A673 (cell line): ENCODE measurements at places on chromosomes 1 and 21.

DNA sequence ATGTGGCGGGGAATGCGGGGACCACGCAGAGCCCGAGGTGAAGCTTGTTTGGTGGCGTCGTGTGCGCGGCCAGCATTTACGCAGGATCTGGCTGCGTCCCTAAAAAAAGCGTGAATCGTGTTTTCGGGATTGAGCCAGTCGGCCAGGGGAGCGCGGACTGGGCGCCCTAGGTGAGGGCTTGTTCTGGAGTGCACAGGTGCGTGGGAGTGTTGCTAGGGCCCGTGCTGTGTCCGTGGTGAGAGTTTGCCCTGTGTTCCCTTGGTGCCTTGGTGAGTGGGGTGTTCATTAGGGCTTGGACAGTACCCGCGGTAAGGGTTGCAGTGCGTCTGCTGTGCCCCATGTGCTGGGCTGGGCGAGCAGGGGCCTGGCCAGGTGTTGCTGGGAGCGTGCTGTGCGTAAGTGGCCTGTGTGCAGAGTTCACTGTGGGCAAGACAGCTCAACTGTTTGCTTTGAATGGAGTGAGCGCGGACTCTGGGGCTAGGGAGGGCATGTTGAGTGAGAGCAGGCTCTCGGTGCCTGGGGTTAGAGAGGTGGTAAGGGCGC, 673 bp downstream of the CD46 start:
- no peak for DNase-seq

- DNase-seq = no peak
These were observed 345.2 kb downstream of the USP25 start for GRCh38 chr21:16074950-16075489.

GRCh38 chr1:53048960-53049573, 12.9 kb upstream of the PODN start:
- no peak for DNase-seq

- DNase-seq = no peak
These were observed 4.3 kb upstream of the MIIP start for GRCh38 chr1:12015001-12015491.

- DNase-seq = no peak
These were observed 43.4 kb upstream of the DIPK1A start for GRCh38 chr1:93004566-93005251.

GRCh38 chr1:48697066-48697707, 79.5 kb downstream of the BEND5 start:
- peak; percentile 69 for DNase-seq

DNA sequence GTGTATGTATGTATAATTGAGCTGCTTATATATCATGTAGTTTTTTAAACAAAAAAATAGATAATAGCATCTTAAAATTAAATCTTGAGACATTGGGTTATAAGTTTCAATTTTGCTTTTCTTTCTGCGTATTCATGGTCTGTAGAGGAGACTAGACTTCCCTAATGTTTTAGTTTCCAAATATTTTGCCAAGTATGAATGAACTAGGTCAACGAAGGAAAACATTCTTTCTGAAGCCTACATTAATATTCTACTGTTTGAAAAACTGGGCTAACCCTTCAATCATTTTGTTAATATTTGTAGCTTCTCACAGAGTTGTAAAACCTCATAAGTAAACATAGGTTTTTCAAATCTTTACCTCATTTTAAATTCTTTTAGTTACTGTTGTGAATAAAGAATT, 592.7 kb downstream of the USP25 start:
- no peak for DNase-seq

DNA sequence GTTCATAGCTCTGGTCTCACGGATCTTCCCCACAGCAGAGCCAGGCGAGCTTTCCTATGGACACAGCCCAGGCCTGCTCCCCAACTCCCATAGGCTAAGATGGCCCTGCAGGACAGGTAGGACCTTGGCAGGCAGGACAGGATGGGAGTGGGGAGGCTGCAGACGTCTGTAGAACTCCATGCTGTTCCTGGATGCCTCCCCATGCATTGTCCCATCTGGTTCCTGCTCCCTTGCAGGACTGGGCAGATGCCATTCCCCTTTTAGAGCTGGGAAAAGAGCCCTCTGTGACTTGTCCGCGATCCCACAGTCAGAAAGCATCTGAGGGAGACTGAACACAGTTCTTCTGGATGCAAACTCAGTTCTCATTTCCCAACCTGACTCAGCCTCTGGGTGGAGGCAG, 71.9 kb upstream of the ATP5PO start:
- no peak for DNase-seq

DNA sequence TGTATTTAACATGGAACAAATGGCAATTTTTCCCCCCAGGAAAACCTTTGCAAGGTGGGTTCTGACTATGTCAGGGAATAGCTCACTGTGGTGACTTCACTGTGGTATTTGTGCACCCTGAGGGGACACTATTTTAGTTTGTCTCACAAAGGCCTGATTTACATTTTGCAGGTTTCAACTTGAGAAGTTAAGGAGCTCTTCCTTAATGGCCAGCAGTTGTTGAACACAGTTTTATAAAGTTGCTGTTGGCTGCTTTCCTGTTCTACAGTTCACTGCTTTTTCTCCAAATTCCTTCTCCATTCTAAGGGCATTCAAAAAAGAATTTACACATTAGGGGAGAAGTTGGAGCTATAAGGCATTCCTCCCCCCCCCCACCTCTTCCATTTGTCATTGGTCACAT, 4.6 kb downstream of the LAMC1 start:
- no peak for DNase-seq

- no peak for DNase-seq
These were observed 4.7 kb upstream of the CD55 start for GRCh38 chr1:207316622-207317391.

- no peak for DNase-seq
These were observed 5.1 kb downstream of the SPSB1 start for GRCh38 chr1:9297831-9298230.

GRCh38 chr1:206757524-206758266, 12.9 kb upstream of the IL19 start:
- DNase-seq = no peak

- no peak for DNase-seq
These were observed 21.7 kb upstream of the IL12RB2 start for GRCh38 chr1:67285780-67286488.

- no peak for DNase-seq
These were observed 11.9 kb upstream of the SSX2IP start for GRCh38 chr1:84702143-84702542.

DNA sequence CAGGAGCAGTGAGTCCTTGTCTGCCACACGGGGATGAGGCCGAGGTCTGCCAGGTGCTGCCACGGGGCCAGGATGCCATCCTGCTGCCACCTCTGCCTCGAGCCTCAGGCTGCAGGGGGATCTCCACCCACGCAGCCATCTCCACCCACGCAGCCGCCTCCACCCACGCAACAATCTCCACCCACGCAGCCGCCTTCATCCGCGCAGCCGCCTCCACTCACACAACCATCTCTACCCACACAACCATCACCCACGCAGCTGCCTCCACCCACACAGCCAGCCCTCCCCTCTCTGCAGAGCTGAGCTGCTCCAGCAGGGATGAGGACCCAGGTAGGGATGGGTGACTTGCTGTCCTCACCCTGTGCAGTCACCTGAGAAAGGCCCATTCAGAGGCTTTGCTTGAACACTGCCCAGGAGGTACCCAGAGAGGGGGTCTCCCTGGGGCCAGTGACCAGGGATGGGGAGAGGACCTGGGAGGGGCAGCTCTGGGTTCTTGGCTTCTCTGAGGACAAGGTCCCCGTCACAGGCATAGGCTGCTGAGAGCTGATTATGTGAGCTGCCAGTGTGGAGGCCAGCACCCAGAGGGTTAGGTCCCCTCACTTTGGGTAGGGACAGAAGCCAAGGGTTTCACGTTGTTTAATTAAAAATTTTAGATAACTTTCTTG, 46.6 kb upstream of the TTC34 start:
- DNase-seq = no peak

DNA sequence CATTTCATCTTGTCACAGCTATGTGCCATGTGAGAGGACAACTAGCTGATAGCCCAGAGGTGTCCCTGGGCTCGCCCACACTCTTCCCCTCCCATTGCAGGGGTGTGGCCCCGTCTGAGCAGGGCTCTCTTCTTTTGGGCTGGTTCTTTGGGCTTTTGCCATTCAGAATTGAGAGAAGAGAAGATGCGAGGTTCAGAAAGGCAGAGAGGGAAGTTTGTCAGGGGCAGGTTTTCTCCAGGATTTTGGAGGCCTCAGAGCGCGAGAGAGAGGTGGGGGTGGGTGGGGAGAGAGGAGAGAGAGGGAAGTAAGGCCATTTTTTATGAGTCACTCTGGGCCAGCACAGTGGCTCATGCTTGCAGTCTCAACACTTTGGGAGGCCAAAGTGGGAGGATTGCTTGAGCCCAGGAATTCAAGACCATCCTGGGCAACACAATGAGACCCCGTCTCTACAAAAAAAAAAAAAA, 5.2 kb downstream of the IFI6 start:
- DNase-seq = no peak

DNA sequence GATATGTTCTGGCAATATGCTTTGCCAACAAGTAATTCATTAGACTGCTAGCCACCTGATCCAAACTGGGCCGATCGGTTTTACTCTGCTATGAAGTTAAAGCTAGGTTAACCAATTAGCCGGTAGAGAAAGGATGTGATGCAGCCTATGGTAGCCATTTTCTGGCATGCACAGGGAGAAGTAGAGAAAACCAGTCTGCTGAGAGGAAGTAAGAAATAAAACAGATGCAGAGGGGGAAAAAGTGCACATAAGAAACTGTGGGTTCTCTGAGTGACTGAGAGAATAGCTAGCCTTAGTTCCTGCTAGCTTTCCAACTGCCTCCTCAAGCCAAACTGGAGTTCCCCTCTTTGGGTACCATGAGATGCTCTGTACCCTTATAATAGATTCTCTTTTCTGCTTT, 52.8 kb downstream of the ARID4B start:
- no peak for DNase-seq
